ENCODE measurements at places on chromosomes 2 and 18.

GRCh38 chr2:195769975-195770374, 112.9 kb downstream of the SLC39A10 start:
- no peak for DNase-seq

GRCh38 chr2:134441153-134441863, 187.4 kb downstream of the MGAT5 start:
- DNase-seq: no peak

DNA sequence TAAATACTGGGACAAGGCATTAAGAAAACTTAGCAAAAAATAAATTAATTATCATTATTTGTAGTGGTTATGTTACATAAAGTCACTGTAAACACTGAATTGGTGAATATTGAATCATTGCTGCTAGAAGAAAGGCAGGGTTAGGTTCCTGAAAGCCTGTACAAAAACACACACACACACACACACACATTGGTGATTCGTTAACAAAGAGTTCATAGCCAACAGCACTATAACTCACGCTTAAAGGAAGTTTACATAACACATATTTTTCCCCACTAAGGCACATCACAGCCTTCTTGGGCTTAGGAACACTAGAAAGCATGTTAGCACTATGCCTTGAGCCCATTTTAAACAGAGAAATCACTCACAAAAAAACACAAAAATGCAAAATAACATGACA, 690.0 kb upstream of the PIK3C3 start:
- DNase-seq: no peak

GRCh38 chr2:113185664-113186432, 12.1 kb downstream of the PSD4 start:
- no peak for DNase-seq

DNA sequence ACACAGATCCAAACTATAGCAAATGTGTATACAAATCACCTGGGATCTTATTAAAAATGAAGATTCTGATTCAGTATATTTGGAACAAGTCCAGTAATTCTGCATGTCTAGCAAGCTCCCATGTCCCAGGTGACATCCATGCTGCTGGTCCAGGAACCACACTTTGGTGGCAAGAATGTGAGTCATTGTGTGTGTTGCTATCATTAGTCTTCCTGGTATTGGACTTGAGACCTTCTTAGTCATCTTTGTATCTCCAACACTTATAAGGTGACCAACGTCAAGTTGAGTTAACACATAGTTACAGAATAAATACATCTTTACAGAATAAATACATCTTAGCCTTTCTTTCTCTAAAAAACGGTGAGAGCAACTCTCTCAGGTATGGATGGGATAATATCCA, 107.9 kb upstream of the NDUFV2 start:
- DNase-seq: no peak

DNA sequence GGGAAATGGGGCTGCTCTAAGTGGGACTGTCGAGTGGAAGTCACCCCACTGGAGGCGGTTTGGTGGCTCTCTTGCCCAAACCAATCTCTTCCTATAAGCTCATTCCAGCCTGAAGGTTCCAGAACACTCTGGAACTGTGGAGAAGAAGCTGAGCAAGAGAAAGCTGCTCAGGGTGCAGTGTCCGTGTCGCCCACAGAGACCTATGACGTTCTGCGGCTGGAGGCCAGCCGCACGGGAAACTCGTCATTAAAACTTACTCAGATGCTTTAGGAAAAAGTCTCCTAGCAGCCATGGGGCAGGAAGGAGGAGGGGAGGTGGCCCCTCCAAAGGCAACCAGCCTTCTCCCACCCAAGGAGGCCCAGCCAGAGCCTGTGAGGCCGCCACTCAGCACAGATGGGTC, 41.7 kb downstream of the ADCY3 start:
- DNase-seq: no peak

DNA sequence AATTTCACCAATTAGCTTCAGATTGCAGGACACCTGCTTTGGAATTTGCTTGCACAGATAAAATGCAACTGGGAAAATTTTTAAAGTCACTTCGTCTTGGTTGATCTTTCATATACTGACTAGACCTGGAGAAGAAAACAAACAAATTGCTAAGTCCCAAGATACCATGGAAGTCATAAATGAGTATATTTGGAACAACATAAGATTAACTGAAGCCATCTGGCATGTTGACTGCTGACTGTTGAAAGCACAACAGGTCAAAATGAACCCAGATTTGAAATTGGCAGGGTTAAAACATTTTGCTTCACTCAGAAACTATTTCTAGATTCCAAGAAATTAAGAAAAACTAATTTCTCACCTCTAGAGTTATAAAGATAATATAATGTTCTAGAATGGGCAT, 470.7 kb downstream of the LPIN1 start:
- no peak for DNase-seq

- peak; percentile 49 for DNase-seq
Measured at GRCh38 chr2:84946204-84947009, 24.6 kb upstream of the KCMF1 start.

GRCh38 chr2:102094917-102095316, 47.6 kb upstream of the IL1R1 start:
- no peak for DNase-seq

GRCh38 chr2:109519513-109519912, 94.3 kb downstream of the SEPTIN10 start:
- no peak for DNase-seq

DNA sequence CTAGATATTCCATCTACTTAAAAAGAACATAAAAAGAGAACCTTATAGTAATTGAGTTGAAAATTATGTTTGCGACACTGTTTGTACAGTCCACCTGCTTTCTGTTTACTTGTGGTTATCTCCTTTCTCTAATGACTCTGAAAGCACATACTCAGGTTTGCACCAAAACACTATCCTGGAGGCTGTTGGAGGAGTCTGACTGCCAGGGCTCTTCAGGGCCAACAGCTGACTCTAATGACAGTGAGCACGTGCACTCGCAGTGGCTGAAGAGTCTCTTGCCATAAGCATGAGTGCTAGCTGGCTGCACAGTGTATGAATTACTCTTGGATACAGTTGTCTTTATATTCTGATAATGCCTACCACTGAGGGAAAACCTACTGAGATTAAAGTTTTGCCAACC, 16.7 kb upstream of the GLS start:
- no peak for DNase-seq

- DNase-seq: no peak
Measured at GRCh38 chr2:99982744-99983143, 159.6 kb downstream of the AFF3 start.

DNA sequence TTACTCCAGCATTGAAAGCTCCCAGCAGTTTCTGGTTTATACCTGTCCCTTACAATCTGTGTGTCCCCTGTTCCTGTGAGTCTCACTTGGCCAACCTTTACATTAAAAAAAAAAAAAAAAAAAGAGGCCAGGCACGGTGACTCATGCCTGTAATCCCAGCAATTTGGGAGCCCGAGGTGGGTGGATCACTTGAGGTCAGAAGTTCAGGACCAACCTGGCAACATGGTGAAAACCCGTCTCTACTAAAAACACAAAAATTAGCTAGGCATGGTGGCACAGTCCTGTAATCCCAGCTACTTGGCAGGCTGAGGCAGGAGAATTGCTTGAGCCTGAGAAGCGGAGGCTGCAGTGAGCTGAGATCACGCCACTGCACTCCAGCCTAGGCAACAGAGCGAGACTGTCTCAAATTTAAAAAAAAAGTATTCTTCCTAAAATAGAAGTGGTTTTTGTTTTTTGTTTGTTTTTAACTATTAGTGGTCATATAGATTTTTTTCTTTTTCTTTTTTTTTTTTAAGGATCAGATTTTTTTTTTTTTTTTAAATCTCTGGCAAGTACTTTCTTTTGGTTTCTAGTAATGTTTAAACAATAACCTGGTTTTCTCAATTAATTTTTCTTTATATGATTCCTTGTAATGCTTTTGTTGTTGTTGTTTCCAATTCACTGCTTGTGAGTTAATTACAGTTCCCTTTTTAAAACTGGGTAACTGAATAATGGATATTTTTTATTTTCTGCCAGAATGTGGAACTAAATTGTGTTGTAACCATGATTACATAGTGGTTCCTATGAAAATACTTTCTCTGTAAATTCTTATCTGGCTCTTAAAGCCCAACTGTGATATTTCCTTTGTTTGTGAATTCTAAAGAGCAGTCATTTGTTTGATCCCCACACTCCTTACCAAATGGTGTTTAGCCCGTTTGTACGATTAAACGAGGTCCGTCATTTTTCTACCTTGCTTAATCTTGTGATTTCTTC, 116.8 kb downstream of the CTAGE1 start:
- no peak for DNase-seq

DNA sequence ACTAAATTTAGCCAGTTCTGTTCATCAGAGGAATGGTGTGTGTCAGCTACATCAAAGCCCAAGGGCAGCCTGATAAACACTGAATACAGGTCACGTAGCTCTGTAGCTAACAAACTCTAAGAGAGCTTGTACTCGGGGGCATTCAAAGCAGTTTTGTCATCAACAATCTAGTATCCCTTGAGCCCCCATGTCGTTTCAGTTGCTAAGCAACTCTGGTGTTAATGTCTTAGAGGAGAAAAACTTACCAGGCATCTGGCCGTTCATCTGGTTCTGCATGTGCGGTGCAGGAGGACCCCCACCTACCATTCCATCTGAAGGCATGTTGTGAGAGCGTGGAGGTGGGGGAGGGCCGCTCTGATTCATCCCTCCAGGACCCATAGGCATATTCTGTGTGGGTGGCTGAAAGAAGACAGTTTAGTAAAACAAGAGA, 33.1 kb downstream of the SS18 start:
- no peak for DNase-seq

DNA sequence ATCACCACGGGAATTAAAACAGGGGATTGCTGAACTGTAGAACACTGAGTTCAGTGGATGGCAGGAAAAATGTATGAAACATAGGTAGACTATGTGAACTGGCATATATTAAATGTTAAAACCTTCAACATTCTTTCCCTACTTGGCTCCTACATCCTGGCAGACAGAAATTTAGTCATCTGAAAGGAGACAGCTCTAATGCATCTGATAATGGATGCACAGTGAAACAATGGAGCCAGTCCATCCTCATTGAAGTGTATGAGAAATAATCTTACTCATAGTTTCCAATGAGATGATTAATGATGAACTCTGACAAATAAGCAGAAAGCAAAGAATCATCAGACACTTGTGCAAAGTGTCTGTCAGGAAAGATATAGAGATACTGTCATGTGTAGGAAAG, 1629.7 kb upstream of the TMEFF2 start:
- DNase-seq: no peak

- DNase-seq: no peak
Measured at GRCh38 chr2:141569941-141570340, 560.9 kb downstream of the LRP1B start.

DNA sequence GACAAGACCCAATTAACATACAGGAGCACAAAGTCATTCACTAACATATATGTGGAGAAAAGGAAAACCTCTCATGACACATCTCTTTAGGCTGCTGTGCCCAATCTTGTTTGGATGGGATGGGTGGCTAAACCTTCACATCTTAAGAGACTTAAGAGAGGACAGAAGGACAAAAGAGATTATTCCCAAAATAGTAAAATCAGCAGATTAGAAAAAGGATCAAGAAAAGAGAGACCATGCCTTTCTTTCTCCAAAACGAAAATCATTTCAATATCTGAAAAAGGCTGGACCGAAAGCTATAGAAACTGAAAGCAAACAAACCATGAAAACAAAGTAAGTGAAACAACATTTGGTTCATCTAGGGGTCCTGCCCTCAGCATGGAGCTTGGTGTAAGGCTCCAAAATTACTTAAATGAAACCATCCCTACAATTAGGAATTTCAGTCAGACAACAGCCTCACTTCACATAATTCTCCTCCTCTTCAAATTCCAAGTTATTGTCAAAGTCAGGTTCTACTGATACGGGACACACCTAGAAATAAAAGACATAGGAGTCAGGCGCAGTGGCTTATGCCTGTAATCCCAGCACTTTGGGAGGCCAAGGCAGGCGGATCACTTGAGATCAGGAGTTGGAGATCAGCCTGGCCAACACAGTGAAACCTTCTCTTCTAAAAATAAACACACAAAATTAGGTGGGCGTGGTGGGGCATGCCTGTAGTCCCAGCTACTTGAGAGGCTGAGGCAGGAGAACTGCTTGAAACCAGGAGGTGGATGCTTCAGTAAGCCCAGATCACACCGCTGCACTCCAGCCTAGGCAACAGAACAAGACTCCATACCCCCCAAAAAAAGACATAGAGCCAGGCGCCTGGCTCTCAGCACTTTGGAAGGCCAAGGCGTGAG, 5.2 kb downstream of the STARD7 start:
- DNase-seq: no peak

DNA sequence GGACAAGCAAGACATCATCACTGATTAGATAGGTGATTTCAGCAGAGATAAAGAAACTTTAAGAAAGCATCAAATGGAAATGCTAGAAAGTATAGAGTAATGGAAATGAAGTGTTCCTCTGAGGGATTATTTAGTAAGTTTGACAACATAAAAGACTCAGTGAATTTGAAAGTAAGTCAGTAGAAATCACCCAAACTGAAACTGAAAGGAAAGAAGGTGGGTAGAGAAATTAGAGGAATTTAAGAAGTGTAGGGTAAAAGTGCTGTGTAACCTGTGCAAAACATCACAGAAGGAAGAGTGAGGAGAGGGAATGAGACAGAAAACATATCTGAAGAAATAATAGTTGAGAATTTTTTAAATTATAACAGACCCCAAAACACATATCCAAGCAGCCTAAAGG, 343.1 kb downstream of the CBLN2 start:
- DNase-seq: no peak

DNA sequence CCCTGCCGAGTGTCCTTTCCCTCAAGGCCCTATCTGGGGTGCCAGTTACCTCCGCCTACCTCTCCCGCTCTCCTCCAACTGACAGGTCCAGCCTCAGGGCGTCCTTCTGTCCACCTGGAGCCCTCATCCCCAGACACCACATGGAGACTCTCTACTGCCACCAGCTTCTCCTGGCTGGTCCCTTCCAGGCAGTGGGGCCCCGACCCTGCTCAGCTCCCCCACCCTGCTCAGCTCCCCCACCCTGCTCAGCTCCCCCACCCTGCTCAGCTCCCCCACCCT, 74.0 kb upstream of the ODC1 start:
- no peak for DNase-seq

DNA sequence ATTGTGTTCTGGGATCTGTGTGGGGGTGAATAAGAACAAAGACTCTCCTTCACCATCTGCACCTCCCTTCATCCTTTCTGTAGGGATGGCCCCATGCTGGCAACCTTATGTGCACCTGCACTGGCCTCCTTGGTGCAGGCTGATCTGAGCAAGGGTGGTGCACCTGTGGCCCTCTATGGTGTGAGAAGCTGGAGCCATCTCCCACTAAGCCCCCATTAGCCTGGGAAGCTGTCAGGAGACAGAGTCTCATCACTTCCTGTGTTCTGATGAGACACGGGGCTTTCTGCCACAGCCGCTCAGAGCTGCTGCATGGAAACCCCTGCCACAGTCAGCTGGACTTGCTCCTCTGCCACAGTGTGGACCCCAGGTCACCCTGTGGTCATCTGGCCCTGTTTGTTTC, 565.3 kb upstream of the SALL3 start:
- DNase-seq: no peak

GRCh38 chr18:12595571-12596255, 62.2 kb downstream of the SPIRE1 start:
- no peak for DNase-seq

GRCh38 chr2:147247749-147248148, 597.1 kb upstream of the ACVR2A start:
- no peak for DNase-seq

GRCh38 chr2:42770288-42771131, 6.6 kb upstream of the OXER1 start:
- no peak for DNase-seq

- no peak for DNase-seq
Measured at GRCh38 chr18:31056296-31056695, 13.8 kb upstream of the DSC3 start.

GRCh38 chr2:134818321-134818720, 20.1 kb upstream of the ACMSD start:
- DNase-seq: no peak
